Fibroblast of skin of left biceps (primary cell): ENCODE measurements at places on chromosomes 2 and 18.

- DNase-seq = no peak
Measured at GRCh38 chr18:1150344-1150743, 245.7 kb downstream of the ADCYAP1 start.

DNA sequence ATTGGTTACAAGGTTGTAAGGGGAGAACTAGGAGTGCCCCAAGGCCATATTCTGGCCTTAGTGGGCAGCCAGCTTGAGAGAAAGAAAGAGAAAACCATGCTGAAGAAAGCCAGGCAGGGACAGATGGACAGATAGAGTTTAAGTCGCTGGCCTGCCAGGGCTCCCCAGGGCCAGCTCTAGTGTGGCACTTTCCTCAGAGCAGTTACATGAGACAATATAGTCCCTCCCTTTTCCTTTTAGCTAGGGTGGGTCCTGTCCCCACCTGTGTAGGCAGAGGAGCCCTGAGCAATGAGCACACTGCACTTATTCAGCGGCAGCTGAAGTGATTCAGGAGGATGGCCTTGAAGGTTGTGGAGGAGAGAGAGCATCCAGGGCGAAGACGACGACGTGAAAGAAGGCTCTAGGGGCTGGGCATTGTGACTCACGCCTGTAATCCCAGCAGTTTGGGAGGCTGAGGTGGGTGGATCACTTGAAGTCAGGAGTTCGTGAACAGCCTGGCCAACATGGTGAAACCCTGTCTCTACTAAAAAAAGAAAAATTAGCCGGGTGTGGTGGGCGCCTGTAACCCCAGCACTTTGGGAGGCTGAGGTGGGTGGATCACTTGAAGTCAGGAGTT lies 152.0 kb upstream of the SLC1A4 start:
- no peak for DNase-seq

DNA sequence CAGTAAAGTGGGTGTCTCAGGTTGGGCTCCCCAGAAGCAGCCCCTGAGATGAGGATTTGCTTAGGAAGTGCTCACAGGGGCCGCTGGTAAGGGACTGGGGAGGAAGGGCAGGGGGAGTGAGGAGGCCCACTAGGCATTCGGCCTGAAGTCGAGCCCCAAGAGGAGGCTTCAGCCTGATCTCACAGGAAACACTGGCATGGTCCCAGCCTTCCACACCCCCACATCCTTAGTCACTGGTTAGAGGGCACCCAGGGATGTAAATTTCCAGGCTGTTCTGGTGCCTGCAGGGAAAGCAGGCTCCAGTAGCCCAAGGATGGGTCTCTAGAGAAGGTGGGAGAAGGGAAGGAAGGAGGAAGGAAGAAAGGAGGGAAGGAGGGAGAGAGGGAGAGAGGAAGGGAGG lies 22.4 kb upstream of the KCNK3 start:
- DNase-seq = no peak

DNA sequence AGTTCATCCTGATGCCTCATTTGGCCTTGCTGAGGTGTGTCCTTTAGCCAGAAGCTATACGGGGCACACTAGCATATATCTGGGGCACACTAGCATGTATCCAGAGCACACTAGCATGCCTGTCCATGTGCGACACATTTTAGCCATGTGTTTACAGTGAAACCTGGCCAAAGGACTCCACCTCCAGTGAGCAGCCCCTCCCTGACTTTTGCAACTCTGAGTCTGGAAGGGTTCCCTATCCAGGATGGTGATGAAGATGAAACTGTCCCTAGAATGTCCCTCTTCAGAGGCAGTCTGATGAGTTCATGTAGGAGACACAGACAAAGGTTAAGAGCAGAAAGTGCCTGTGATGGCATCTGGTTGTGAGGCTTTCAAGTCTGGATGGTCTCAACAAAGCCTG lies 61.4 kb upstream of the LGALSL start:
- DNase-seq = no peak

DNA sequence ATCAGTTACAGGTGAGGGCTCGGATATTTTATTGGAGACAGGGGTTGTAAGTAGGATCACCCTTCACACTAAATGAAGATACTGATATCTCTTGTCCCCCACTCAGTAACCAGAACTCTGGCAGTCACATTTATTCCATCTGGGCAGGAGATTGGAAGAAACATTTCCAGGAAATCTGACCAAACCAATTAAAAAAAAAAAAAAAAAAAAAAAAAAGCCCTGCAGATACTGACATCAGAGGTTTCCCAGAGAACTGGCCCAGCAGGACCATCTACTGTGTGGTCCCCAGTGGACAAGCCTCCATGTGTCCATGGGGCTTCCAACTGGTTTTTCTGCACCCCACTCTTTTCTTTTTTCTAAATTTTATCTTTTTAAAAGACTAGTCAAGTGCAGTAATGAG lies 41.3 kb downstream of the SH2D6 start:
- no peak for DNase-seq

DNA sequence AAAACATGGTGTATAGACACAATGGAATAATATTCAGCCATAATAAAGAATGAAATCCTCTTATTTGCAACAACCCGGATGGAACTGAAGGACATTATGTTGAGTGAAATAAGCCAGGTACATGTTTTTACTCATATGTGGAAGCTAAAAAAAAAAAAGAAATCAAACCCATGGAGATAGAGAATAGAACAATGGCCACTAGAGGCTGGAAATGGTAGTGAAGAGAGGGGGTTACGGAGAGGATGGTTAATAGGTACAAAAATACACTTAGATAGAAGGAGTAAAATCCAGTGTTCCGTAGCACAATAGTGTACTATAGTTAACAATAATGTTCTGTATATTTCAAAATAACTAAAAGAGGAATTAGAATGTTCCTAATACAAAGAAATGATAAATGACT lies 12.8 kb upstream of the KIAA2012 start:
- DNase-seq = no peak

DNA sequence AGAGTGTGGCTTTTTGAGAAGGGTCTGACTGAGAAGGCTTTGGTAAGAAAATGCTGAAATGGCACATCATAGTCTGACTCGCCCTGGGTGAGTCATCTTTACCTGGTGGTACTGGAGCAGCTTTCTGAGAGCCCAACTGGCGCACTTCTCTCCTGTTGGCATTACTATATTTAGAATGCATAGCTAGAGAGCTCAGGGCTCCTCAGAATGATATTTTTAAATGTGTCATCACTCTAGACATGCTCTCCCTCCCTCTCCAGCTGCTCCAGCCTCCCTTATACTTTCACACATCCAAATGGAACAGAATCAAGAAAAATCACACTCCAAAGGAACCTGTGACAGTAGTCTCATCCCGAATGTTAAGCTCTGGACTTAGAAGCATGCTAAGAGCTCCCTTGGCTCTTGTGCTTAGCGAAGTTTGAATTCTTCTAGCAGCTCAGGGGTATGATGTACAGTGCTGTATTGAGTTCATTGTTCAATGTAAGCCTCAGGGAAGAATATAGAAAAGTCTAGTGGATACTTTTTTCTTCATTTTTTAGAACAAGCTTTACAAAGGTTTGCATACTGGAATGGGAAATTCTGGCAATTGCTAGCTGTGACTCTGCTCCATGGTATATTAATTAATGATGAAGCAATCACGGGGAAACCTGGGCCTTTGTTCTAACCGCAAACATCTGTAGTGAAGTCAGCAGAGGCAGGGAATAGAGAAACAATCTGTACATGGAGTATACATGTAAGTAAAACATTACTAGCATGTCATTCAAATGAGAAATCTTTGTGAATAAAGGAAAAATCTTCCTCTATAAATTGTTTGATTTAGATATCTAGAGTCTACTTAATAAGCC lies 751.2 kb upstream of the NRXN1 start:
- peak; percentile 55 for DNase-seq

DNA sequence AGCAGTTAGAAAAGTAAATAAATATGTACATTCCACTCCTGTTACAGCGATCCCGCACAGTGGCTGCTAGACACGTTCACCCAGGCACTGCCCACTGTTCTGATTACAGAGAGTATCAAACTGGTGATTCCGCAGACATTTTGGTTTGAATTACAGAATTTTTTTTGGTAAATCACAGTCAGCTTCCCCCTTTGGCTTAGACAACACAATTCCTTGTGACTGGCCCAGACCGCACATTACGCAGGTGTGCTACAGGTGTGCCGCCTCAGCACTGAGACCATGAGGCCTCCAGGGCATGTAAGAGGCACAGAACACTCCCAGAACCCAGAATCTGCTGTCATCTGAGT lies 112.3 kb downstream of the PXDN start:
- no peak for DNase-seq

DNA sequence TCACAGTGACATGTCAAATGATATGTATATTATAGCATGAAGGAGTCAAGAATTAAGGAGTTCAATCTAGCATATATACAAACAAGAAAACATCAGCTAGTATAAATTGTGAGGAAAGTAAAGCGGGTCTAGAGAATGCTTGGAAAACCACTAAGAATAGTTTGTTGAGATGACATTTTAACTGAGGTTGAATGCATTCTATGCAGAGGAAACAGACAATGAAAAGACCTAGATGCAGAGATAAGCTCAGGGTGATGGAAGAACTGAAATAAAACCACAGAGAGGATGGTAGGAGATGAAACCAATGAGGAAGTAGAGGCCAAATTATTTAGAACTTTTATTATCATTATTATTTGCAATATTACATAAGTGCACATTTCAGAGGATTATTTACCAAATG lies 803.6 kb upstream of the FANCL start:
- DNase-seq = no peak

DNA sequence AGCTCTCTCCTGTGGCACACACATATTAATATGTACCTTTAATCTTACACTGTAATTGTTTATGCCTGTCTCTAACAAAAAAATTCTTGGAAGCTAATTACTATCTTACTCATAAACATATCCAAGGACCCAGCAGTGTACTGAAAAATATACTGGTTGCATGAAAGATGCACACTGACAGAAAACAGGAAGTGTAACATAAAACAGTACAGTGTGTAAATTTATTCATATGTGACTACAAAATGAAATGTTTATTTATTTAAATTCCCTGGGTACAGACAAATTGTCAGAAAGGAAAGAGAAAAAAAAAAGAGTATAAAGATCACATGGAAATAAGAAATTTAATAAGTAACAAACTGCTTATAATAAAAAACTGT lies 28.5 kb downstream of the TMEM131 start:
- no peak for DNase-seq

DNA sequence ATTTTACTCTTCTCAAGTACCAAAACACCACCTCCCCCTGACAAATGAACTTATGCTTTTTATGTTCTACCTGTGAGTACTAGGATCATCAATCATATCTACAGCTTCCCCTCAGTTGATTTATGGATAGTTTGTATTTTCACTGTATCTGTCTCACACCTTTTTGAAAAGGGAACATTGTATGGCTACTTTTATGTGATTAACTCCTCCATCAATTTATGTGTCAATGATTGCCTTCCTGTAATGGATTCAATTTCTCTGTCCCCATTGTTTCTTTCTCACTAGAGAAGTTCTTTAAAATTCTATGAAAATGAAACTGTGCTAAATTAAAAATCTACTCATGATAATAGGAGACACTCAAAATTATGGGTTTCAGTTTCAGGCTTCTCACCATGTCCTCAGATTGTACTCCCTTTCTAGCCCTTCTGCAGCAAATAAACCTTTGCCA lies 935.0 kb downstream of the TRIB2 start:
- no peak for DNase-seq

DNA sequence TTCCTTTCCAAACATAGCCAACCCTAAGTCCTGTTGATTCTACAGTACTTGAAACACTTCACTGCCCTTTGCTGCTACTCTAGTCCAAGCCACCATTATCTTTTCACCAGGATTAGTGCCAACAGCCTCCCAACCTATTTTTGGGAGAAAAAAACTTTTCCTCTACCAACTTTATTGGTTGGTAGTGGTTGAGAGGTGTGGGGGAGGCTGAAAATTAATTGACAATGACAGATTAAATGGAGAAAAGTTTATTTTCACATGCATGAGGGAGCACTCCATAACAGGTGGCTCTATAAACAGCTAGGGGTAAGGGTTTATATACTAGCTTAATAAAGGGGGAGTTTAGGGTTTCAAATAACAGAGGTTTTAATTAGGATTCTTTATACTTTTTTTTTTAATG lies 37.8 kb upstream of the ITPRID2 start:
- no peak for DNase-seq

DNA sequence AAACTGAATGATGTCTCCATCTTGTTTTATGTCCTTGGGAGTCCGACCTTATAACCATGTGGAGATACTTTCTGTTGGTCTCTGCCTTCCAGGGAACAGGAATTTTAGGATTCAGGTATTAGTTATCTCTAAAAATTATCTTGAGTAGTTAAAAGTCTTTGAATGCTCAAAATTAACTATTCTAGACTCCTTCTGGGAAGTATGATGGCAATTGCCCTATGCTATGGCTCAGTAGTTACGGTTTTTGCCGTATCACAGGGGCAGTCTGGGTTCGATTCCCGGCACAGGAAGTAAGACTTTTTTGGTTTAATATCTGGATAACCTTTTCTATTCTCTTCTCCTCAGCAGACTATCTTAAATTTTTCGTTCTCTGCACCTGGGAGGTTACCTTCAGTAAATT lies 708.7 kb upstream of the LRATD1 start:
- no peak for DNase-seq

DNA sequence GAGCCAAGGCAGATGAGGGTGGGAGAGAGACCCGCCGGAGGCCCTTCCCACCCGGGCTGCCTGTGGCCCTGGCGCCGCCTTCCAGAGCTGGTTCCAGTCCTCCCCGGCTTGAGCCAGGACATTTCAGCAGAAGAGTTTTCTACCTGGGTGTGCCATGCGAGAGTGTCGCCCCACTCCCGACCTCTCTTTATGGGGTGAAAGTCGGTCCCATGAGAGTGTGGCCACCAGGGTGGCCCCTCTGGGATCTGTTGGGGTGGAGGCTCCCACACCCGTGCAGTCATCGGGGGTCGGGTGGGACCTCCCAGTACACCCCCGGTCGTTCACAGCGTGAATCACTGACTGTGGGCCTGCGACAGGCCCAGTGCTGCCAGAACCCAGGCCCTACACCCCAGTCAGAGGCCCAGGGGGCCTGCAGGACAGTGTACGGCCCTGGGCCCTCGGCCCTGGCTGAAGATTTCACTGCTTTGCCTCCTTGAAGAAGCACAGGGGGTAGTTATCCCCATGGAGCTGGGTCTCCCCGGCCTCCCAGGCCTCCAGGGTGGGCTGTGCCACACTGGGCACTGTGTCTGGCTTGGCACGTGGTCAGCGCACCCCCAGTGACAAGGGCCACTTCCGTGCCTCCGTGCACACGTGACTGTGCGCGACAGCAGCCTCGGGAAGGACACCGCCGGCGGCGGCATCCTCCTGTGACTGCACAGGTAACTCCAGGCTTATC lies 5.9 kb downstream of the NFATC1 start:
- DNase-seq = no peak

DNA sequence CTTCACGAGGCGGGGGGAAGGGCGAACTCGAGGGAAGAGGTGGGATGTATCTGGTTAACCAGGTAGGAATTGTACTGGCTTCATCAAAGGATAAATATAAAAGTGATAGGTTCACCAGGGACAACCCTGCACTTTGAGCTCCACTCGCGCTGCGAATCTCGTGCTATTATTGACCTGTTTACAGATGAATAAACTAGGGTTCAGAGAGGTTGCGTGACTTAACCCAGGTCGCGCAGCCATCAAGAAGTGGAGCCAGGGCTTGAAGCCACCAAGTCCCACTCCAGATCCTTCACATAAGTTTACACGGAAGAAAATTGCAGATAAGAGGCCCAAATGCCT lies 1.4 kb upstream of the CYP1B1 start:
- DNase-seq = no peak
